ACHN (cell line): ENCODE measurements at places on chromosomes 2 and 18.

DNA sequence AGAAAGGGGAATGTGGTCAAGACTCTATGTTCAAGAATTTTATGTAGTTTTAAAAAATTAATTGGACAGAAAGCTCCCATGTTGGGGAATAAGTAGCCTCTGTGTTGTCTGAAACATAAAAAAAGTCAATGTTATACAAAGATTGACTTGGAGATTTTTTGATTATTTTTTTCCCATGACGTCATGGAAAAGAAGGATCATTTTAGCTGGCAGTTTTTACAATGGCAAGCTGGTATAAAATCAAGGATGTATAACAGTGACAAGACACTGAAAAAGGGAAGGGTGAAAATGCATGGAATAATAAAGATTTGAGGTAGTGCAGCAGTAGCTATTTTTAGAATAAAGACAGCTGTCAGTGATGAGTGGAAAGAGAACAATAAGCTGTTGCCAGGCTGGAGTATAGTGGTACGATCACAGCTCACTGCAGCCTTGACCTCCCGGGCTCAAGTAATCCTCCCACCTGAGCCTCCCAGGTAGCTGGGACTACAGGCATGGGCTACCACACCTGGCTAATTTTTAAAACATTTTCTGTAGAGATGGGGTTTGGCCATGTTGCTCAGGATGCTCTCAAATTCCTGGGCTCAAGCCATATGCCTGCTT is 9.2 kb downstream of the SLC39A10 start:
- DNase-seq, result no peak

GRCh38 chr18:54033052-54033451 is 191.4 kb downstream of the MBD2 start:
- DNase-seq, result peak; percentile 14

GRCh38 chr2:95390272-95390880 is 12.1 kb upstream of the FAHD2A start:
- DNase-seq, result no peak

- peak; percentile 6 for DNase-seq
These were observed 215.1 kb upstream of the THUMPD2 start for GRCh38 chr2:39994151-39994550.

GRCh38 chr18:24204904-24205303 is 66.0 kb downstream of the CABYR start:
- no peak for DNase-seq

GRCh38 chr2:36589230-36589630 is 8.7 kb downstream of the FEZ2 start:
- no peak for DNase-seq

DNA sequence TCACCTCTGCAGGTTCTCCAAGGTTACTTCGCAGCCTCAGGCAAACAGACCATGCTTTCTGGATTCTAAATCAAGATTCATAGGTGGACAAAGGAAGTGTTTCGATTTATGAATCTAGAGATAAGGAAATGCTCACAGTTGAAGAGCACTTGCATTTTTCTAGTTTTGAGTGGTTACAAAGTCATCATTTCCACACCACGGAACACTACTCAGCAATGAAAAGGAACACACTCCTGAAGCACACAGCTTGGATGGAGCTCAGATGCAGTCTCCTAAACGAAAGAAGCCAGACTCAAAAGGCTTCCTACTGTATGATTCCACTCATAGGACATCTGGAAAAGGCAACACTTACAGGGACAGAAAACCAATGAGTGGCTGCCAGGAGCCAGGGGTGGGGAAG is 31.7 kb downstream of the SDC1 start:
- no peak for DNase-seq

- DNase-seq, result no peak
These were observed 188.7 kb upstream of the SATB2 start for GRCh38 chr2:199646439-199646838.

DNA sequence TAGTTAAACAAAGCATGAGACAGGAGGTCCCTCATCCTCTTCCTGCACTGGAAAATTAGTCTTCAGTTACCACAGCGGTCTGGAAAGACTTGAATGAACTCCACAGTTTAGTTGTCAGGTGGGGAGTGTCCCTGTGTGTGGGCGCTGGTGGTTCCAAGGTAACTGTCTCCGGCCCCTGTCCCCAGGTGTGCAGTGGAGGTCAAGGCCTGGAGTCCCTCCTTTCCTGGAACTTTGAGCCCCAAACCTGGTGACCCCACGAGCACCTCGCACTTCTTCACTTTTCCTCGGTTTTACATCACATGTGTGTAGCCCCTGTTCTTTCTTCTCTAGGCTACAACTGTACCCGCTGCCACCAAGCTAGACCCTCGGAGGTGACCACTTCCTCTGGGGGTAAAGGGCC is 28.0 kb upstream of the INHBB start:
- no peak for DNase-seq

DNA sequence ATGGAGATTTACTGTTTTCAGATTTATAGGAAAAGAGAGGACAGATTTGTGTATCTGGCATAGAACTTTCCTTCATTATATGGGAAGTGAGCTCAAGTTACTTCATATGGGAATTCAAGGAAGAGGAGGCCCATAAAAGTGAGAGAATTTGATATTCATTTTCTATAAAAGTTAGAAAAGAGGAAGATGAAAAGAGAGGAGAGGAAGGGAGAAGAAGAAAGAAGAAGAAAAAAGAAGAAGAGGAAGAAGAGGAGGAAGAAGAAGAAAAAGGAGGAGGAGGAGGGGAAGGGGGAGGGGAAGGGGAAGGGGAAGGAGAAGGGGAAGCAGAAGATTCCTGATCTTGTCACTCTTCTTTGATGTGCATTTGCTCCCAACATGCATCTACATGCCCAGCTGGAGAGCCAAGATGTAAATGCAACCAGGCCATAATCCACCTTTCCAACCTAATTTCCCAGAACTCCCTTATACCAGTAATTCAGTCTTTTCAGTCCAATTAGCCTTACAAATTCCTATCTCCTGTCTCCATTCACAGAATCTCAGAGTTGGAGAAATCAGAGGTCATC is 15.7 kb upstream of the NMI start:
- DNase-seq, result no peak

GRCh38 chr2:95328358-95329125 is 31.4 kb downstream of the KCNIP3 start:
- peak; percentile 45 for DNase-seq

GRCh38 chr2:173985605-173985992 is 20.4 kb upstream of the SP3 start:
- no peak for DNase-seq

DNA sequence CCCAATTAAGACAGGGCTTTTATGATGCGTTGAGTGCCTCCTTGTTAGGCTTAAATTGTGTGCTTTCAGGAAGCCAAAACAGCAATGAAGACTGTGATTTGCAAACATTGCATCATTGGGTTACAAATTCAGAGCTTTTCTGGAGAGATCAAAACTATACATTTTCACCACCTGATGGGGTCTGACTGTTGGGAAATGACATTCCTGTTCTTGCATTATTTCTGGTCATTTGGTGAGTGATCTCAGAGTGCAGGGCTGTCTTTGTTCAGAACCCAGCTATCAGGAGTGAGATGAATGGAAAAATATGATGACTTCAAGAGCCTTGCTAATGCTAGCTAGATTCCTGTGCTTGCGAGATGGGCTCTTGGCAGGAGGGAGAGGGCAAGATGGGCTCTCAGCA is 39.1 kb downstream of the SH3RF3 start:
- no peak for DNase-seq

- no peak for DNase-seq
These were observed 515.2 kb downstream of the ZEB2 start for GRCh38 chr2:144004742-144005141.

- no peak for DNase-seq
These were observed 18.4 kb downstream of the RTP5 start for GRCh38 chr2:241887806-241888522.

DNA sequence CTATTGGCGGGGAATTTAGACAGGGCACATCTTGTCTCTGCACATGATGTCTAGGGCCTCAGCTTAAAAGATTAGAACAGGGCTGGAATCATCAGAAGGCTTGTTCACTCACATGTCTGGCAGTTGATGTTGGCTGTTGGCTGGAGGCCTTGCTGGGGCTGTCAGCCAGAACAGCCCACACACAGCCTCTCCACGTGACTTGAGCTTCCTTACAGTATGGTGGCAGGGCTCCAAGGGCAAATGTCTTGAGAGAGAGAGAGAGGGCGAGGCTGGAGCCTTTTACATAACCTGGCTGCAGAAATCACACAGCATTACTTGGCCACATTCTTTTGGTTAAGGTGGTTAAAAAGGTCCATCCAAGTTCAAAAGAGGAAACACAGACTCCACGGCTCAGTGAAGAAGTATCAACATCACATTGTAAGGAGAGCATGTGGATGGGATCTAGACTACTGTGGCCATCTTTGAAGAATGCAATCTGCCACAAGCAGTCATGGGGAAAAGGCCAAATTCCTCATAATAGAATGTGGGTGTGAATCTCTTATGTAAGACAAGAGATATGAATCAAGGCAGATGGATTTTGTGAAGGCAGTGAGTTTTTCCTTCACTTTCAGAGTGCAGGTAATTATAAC is 30.4 kb downstream of the SRSF7 start:
- DNase-seq, result peak; percentile 100

DNA sequence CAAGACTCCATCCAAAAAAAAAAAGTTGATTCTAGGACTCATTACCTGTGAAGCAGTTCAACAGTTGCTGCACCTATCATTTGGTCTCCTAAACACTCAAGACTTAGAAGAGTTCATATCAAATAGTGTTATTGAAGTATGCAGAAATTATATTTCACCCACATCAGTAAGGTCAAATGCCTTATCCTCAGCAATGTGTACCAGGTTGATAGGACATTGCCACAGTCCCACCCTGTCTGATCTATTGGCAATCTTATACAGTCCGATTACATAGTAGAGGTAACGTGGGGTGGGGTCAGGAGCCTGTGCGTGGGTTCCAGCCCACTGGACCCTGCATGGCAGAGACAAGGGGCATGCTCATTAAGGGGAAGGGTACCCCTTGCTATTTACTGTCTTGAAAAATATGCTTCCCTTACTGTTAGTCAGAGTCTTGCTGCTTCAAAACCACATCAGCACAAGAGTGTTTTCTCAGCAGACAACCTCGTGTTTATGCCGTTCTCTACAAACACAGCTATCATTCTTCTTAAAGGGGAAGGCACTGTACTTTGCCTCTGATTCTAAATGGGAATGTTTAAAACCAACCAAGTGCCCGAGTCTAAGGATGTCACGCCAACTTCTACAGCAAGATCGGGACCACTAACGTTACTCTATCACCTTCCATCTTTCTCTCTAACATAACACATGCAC is 115.2 kb downstream of the MTCL1 start:
- no peak for DNase-seq

- DNase-seq, result no peak
These were observed 39.1 kb upstream of the MC4R start for GRCh38 chr18:60411715-60412114.

- no peak for DNase-seq
These were observed 191.3 kb downstream of the AGAP1 start for GRCh38 chr2:235685024-235685721.

DNA sequence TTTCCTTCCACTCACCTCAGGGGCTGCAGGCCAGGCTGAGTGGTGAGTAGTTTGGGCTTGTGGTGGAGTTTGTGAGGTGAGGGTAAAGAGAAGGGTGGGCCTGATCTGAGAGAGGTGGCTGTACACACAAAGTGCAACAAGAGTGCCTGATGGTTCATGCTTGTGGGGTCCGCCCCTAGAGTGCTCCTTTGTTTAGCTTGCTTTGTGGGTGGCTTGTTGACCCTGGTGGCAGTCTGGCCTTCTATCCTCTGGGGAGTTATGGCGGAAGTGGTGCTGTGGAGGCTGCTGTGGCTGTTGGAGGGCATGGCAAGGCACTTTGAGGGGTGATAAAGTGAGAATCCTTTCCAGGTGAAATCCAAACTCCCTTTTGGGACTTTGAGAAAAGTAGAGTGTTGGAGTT is 10.6 kb downstream of the UBE2F start:
- DNase-seq, result no peak

GRCh38 chr2:78644854-78645253 is 380.6 kb upstream of the REG3G start:
- no peak for DNase-seq

GRCh38 chr2:11155381-11156035 is at the start of gene SLC66A3:
Gene SLC66A3 (plus strand): TSS chr2:11155467. CDS start chr2:11155547, 80 bp downstream.
- DNase-seq, result peak; percentile 91

- DNase-seq, result peak; percentile 81
These were observed 35.0 kb downstream of the TPRKB start for GRCh38 chr2:73701968-73702665.

DNA sequence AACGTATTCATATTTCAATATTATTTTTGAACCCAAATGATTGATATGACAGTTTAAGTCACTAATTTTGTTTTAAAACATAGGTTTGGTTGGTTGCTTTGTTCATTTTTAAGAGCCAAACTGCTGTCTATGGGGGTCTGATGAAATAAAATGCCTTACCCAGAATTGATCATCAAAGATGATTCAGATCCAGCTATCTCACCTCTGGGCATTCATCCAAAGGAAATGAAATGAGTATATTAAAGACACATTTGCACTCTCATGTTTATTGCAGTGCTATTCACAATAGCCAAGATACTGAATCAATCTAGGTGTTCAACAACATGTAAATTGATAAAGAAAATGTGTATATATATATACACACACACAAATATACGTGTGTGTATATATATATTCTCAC is 326.9 kb upstream of the GULP1 start:
- DNase-seq, result no peak
